ENCODE measurements at places on chromosomes 13 and 19.

GRCh38 chr13:51380269-51380668, 40.8 kb downstream of the SERPINE3 start:
- DNase-seq, result no peak
- no peak overlapping the region for H3K4me3 ChIP-seq
- H3K36me3 ChIP-seq, result peaks cover 17% of the 10 kb centered on the region
- H3K27me3 ChIP-seq, result no peaks in the 10 kb centered on the region
- H3K27ac ChIP-seq, result no peak overlapping the region

DNA sequence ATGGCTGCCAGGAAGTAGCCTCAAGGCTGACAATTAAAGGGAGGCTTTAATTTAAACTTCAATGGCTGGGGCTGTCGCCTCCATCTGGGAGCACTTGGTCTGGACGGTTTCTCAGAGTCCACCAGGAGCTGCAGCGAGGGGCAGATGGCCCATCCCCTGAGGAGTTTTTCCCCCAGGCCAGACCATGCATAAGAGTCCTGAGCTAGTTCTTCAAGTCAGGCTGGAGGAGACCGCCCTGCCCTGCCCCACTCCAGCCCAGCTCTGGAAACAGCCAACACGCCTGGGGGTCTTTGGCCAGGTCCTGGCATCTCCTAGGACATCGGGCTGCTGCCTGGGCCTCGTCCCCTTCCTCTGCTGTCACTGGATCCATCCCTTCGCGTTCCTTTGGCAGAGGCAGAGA, 5.3 kb upstream of the ACTN4 start:
- no peaks in the 10 kb centered on the region for H3K27me3 ChIP-seq
- peaks cover 4% of the 10 kb centered on the region for H3K4me1 ChIP-seq
- H3K36me3 ChIP-seq, result no peaks in the 10 kb centered on the region
- no peak overlapping the region for H3K4me3 ChIP-seq

- H3K27ac ChIP-seq, result no peak overlapping the region
- DNase-seq, result no peak
- no peak overlapping the region for H3K4me3 ChIP-seq
- H3K36me3 ChIP-seq, result no peaks in the 10 kb centered on the region
Measured at GRCh38 chr13:97068151-97068550, 73.9 kb upstream of the OXGR1 start.

GRCh38 chr13:78022164-78022877, 103.7 kb upstream of the EDNRB start:
- H3K36me3 ChIP-seq, result no peaks in the 10 kb centered on the region
- no peaks in the 10 kb centered on the region for H3K27me3 ChIP-seq
- H3K4me1 ChIP-seq, result no peaks in the 10 kb centered on the region
- H3K4me3 ChIP-seq, result no peak overlapping the region
- no peak for DNase-seq

DNA sequence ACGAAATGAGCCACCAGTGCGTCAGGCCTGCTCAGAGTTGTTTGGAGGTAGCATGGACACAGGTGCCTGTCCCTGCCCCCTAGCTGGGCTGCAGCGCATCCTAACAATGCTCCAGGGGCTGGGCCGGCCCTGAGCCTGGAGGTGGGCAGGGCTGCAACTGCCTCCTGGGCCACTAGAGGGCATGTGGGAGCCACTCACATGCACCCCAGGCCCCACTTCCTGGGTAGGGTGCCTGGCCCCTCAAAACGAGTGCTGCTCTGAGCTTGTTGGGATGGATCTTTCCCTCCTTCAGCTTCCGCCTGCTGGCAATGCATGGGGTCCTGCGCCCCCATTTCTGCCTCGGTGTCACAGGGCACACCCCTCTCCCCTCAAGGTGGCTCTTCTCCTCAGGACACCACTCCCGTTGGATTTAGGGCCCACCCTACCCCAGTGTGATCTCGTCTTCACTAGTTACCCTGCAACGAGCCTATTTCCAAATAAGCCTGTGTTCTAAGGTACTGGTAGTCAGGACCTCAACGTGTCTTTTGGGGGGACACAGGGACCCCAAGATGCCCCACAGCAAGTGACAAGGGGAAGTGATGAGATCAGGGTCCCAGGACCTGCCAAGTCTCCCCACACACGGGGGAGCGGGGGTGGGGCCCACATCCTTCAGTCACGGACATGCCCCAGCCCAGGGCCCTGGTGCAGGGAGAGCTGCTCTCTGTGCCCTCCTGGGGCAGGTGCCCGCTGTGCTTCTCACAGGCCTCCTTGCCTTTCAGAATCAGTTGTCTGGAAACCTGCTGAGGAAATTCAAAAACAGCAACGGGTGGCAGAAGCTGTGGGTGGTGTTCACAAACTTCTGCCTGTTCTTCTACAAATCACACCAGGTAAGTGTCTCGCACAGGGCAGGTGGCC, 131.3 kb downstream of the STK24 start:
- H3K36me3 ChIP-seq, result peaks cover 25% of the 10 kb centered on the region
- H3K27ac ChIP-seq, result peak overlapping the region; percentile 59
- no peaks in the 10 kb centered on the region for H3K27me3 ChIP-seq
- peaks cover 14% of the 10 kb centered on the region for H3K4me1 ChIP-seq
- H3K4me3 ChIP-seq, result no peak overlapping the region

DNA sequence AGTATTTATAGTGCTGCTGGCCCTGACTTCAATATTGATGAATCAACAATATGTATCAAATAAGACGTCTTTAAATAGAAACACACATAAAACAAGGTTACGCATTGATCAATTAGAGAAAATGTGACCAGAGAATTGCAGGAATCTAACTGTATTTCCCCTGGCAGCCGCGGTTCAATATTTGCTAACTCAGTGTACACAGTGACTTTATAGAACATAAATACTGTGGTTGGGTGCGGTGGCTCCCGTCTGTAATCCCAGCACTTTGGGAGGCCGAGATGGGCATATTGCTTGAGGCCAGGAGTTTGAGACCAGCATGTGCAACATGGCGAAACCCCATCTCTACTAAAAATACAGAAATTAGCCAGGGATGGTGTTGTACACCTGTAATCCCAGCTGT, 22.8 kb upstream of the UPF3A start:
- no peak overlapping the region for H3K27ac ChIP-seq
- H3K4me3 ChIP-seq, result no peak overlapping the region
- H3K27me3 ChIP-seq, result no peaks in the 10 kb centered on the region
- DNase-seq, result no peak

- no peak overlapping the region for H3K27ac ChIP-seq
- H3K36me3 ChIP-seq, result no peaks in the 10 kb centered on the region
- no peaks in the 10 kb centered on the region for H3K27me3 ChIP-seq
- DNase-seq, result no peak
- H3K4me1 ChIP-seq, result no peaks in the 10 kb centered on the region
Measured at GRCh38 chr13:89988206-89988605, 1359.3 kb upstream of the MIR17HG start.

- H3K27ac ChIP-seq, result no peak overlapping the region
- peaks cover 6% of the 10 kb centered on the region for H3K36me3 ChIP-seq
- H3K27me3 ChIP-seq, result no peaks in the 10 kb centered on the region
- no peak for DNase-seq
- H3K4me3 ChIP-seq, result no peak overlapping the region
Measured at GRCh38 chr19:54608792-54609191, 15.4 kb downstream of the LILRA1 start.

DNA sequence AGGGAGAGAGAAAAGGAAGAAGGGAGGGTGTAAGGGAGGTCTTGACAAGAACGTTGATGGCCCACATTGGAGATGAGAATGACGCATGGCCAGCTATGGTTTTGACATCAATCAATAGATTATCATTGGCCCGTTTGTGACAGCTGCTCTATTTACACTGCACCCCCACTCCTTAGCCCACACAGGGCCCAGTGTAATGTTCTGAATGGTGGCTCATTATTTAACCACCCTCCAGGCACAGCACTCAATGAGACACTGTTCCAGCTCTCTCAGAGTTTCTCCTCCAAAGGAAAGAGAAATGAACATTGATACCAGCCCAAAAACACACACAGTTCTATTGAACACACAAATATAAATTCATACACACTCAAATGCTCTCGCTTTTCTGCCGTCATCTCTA, 173.0 kb upstream of the IPO5 start:
- H3K27me3 ChIP-seq, result no peaks in the 10 kb centered on the region
- no peaks in the 10 kb centered on the region for H3K36me3 ChIP-seq
- DNase-seq, result no peak
- peaks cover 11% of the 10 kb centered on the region for H3K4me1 ChIP-seq

DNA sequence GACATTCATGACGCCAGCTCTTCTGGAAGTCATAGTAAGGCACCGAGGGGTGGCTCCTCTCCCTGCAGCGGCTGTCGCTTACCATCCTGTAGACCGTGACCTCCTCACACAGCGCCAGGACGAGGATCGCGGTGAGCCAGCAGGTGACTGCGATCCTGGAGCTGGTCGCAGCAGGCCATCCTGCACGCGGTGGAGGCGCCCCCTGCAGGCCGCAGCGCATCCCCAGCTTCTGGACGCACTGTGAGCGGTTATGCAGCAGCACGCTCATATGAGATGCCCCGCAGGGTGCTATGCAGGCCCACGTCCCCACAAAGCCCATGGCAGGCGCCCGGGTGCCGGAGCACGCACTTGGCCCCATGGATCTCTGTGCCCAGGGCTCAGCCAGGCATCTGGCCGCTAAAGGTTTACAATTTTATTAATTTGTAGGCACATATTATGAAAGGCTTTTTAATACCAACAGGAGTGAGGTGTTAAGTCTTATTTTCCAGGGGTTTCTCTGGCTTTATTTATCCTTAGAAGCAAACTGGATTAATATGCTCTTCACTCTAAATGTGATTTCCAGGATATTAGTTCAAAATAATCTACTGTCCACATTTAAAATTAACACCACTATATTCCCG, 35.6 kb upstream of the PSPC1 start:
- no peaks in the 10 kb centered on the region for H3K27me3 ChIP-seq
- peaks cover 18% of the 10 kb centered on the region for H3K36me3 ChIP-seq
- DNase-seq, result peak; percentile 70
- H3K4me3 ChIP-seq, result no peak overlapping the region
- H3K27ac ChIP-seq, result no peak overlapping the region

DNA sequence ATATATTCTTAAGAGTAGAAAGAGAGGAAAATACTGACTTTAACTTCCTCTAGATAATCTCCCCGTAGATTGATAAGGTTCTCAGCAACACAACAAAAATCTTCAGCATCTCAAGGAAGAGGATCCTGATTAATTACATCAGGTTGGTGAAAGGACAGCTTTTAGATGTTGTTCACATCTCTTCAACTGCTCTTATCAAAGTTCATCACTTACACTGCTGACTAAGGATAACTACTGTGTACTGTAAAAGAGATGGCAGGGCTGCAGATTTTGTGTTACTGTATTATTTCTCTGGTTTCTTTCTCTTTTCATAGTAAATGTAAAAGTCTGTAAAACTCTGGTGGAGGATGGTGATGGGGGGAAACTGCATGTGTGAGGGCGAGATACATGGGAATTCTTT, 133.7 kb downstream of the PCDH9 start:
- no peaks in the 10 kb centered on the region for H3K36me3 ChIP-seq
- H3K4me3 ChIP-seq, result no peak overlapping the region
- no peaks in the 10 kb centered on the region for H3K27me3 ChIP-seq
- no peak overlapping the region for H3K27ac ChIP-seq

- peaks cover 3% of the 10 kb centered on the region for H3K36me3 ChIP-seq
- no peak overlapping the region for H3K27ac ChIP-seq
- no peak for DNase-seq
- H3K27me3 ChIP-seq, result no peaks in the 10 kb centered on the region
Measured at GRCh38 chr13:58843567-58843966, 1212.0 kb downstream of the PCDH17 start.

GRCh38 chr13:80894917-80895316, 554.0 kb upstream of the SPRY2 start:
- H3K36me3 ChIP-seq, result no peaks in the 10 kb centered on the region
- no peaks in the 10 kb centered on the region for H3K4me1 ChIP-seq
- no peak overlapping the region for H3K27ac ChIP-seq

DNA sequence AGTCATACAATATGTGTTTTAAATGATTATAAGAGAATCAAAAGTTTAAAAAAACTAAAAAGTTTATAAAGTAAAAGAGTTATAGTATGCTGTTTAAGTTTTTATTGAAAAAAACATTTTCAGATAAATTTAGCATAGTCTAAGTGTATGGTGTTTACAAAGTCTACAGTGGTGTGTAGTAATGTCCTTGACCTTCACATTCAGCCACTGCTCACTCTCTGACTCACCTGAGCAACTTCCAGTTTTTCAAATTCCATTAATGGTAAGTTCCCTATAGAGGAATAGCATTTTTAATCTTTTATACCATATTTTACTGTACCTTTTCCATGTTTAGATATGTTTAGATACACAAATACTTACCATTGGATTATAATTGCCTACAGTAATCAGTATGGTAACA, 842.4 kb upstream of the KLHL1 start:
- no peaks in the 10 kb centered on the region for H3K27me3 ChIP-seq
- no peak for DNase-seq
- no peak overlapping the region for H3K27ac ChIP-seq
- H3K36me3 ChIP-seq, result no peaks in the 10 kb centered on the region
- no peaks in the 10 kb centered on the region for H3K4me1 ChIP-seq

DNA sequence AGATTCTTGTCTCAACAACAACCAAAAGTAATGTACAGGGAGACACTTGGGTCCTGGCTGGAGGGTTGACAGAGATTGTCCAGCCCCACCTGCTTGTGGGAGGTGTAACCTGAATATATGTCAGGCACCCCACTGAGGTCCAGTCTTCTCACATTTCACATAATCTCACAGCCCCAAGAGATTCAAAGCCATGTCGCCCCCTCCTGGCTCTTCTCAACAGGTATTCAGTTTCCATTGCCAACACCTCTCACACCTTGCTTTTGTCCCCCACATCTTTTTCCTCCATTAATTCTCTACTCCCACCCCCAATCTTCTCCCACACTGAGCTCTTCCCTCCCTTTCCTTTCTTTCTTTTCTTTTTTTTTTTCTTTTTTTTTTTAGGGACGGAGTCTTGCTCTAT, 11.2 kb downstream of the UNC13A start:
- DNase-seq, result no peak
- no peaks in the 10 kb centered on the region for H3K36me3 ChIP-seq
- H3K27me3 ChIP-seq, result peaks cover 48% of the 10 kb centered on the region
- no peaks in the 10 kb centered on the region for H3K4me1 ChIP-seq

GRCh38 chr13:46552889-46553520, at the start of gene LRCH1:
Gene LRCH1, plus strand, starts transcription at chr13:46553170. Its CDS starts 227 bp downstream, at chr13:46553397.
- no peaks in the 10 kb centered on the region for H3K36me3 ChIP-seq
- peak within 1 kb of the TSS; percentile 94 for H3K4me3 ChIP-seq
- peaks cover 15% of the 10 kb centered on the region for H3K4me1 ChIP-seq
- H3K27me3 ChIP-seq, result peaks cover 7% of the 10 kb centered on the region
- peak; percentile 66 for DNase-seq
- peak within 1 kb of the TSS; percentile 97 for H3K27ac ChIP-seq
